ENCODE measurements at places on chromosomes 1 and 21.

DNA sequence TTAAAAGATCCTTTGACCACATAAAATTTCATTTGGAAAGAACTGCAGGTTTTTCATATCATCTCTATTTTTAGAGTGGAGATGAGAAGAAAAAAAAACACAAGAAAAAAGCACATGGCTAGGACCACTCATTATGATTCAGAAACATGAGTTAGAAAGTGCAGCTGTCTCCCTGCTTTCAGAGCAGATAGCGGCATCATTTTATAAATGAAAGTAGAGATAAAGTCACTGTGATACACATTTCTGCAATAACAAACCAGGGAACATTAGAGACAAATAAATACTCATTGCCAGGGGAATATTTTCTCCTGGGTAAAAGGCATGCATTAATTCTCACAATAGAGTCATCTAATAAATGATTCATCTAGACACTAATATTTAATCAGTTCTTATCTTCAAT is 87.5 kb upstream of the PLPPR4 start:
- DNase-seq: no peak

DNA sequence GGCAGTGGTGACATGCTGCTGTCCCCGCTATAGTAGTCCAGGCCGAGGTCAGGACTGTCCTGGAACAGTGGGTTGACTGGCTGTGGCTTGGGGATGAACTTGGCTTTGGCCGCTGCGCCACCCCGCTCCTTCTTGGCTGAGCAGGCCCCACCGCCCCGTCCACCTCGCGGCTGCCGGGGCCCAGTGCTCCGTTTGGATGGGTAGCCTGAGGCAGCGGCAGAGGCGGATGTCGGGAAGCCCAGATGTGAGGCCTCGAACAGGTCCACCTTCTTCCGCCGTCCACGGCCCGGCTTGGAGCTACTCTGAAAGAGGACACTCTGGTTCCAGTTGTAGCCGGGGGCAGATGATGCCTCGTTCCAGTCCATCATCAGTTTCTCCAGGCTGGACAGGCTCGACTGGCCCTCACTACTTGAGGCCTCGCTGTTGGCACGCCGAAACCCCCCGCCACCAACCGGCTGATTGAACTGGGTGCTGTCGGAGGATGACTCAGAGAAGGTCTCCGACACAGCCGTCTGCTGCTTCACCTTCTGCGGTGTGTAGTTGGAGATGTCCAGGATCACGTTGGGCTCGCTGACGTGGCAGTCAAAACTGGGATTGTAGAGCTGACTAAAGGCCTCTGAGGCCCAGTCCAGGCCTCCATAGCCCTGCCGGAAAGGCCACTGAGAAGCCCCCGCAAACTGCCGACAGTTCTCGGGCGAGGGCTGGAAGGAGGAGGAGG is 55.6 kb downstream of the AHDC1 start:
- no peak for DNase-seq

DNA sequence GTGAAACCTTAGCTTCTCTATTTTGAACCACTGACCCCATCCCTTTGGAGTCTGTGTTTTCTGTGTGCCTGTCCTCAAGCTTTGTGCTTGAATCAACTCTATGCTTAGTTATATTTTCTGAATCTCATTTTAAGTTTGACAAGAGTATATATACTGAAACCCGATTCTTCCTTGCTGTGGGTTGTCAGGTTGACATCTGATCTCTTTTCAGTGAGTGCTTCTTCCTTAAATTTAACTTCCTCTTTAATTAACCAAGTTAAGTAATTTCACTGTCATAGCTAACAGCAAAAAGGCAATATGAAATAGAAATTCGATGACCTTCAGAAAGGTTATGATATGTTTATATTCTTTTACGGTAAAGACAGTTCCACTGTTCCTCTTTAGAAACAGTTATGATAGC is 69.4 kb downstream of the C1orf21 start:
- DNase-seq: no peak

GRCh38 chr1:198387587-198387986 is 152.9 kb downstream of the ATP6V1G3 start:
- no peak for DNase-seq

- no peak for DNase-seq
Observed at GRCh38 chr1:84960371-84960770, 36.5 kb downstream of the MCOLN2 start.

DNA sequence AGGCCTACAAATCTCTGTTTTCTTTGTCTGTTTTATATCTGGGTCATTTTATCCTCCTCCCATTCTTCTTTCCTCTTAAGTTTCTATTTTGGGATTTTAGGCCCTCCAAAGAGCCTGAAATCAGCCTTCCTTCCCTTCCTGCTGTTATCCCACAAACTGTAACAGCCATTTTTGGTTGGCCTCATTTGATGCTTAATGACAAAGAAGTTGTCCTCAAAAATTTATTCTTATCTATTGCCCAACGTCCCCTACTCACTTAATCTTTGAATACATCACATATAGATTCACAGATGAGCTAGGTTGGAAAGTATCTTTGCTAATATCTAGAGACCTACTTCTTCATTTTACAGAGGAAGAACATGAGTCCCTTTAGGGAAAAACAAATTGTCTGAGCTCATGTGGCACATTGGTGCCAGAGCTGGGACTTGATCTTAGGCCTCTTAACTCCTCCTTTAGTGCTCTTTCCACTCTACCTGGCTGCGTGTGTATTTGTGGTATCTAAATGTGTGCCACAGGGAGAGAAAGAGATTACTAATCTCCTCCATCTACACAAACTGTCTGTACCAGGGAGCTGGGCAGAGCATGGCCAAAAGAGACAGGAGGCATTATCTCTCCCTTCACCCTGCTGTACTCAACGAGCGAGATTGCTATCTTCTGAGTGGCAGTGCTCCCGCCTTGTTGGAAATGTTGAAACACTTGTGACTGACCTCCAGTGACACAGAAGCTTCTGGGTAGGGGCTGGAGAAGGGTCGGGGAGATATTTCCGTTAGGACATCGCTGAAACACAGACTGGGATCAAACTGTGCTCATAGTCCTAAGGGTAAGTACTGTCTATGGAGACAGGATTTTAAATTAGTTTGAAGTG is 30.1 kb downstream of the RHEX start:
- DNase-seq: no peak

DNA sequence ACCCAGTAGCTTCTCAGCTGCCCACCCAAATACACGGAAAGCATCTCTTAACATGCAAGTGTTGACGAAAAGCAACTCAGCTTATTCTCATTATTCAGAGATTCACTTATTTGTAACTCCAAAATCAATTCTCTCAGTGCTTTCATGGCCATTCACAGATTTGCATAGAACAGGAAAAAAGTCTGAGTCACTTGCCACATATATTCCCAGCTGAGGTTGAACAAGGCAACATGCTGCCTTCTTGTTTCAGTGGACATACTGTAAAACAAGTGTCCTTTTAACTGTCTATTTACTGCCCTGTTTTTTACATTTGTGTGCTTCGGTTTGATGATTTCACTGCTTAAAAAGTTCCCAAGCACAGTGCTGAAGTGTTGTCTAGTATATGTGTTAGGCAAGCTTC is 273.0 kb downstream of the LTN1 start:
- no peak for DNase-seq

DNA sequence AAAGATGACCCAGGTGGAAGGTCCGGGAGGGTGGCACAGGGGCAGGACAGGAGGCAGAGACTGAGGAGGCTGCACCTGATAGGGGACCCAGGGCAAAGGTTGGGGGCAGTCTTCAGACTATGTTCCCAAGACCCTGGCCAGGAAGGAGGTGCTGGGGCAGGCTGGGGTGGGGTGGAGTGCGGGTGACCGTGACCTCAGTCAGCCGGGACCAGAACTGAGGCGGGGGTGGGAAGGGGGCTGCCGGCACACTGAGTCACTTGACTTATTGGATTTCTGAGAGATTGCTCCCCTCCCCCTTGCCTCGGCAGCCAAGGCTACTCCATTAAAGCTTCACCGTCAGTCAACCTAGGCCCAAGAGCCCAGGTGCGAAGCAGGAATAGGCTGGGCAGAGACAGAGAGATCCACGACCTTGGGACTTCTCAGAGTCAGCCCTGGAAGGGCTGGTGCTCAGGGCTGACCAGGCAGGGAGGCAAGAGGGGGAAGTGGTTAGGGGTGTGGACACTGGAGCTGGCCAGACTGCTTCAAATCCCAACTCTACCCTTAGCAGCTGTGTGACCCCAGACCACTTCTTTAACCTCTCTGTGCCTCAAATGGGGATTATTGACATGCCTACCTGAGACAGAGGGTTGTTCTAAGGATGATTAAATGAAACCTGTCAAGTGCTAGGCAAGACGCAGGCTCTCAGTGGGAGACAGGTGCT is 47.9 kb upstream of the LAPTM5 start:
- no peak for DNase-seq

GRCh38 chr1:36420836-36421317 is 23.2 kb upstream of the LSM10 start:
- peak; percentile 72 for DNase-seq

DNA sequence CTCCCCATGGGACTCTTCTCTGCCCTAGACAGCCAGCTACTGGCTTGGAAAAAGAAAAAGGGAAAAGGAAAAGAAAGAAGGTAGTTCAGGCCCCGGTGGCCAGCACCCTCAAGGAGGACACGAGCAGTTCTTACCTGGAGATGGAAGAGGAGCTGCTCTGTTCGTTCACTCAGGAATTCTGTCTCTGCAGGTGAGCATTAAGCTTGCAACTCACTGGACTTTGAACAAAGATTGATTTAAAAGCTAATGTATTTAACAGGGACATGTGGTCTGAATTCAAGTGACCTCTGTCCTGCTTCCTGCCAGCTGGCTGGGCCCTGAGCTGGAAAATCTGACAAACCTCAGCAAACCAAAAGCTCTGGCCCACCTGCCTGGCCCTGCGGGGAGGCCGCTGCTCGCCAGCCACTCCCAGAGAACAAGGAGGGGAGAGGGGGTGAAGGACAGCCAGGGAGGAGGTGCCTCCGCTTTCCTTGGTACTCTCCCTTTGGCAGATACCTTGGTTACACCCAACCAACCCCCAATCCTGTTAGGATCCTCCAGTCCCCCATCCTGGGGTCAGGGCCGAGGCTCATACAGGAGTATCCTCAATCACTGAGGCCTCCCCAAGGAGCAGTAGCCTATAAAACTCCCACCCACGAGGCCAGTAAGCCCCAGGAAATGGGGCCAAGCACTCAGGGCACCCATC is at the start of gene PDZK1:
PDZK1 (minus strand) TSS at position 186 of the 685 bp plus-strand sequence. CDS start 19,347 bp downstream, outside the sequence.
- DNase-seq: no peak

GRCh38 chr1:224348137-224348536 is 8.5 kb upstream of the CNIH4 start:
- DNase-seq: no peak

GRCh38 chr1:110123224-110123623 is 11.0 kb downstream of the UBL4B start:
- no peak for DNase-seq

- DNase-seq: no peak
Observed at GRCh38 chr21:35509001-35509704, 460.1 kb upstream of the RUNX1 start.

DNA sequence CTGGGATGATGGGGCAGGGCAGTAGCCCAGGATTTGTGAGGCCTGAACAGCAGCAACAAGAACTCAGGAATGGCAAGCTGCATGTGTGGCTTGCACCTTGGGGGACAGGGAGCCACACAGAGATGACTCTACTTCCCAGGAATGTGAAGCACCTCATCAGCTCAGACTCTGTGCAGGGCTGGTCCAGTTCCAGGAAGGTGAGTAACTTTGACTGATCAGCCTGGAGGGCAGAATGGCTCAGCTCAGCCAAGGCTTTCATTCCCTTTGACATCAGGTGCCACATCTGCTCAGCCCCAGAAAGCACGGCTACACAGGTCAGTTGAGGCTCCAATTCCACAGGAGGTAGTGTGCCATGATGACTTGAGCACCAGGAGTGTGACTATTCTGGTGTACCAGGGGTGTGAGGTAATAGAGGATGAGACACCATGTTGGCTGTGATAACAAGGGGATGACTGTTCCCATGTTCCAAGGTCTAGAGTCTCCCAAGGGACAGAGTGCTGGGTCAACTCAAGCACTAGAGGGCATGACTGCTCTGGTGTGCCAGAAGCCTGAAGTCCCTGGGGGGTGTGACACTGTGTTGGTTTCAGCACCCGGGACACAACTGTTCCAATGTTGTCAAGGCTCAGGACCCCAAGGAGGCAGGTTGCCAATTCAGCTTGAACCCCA is 625.8 kb upstream of the ADGRL2 start:
- no peak for DNase-seq

DNA sequence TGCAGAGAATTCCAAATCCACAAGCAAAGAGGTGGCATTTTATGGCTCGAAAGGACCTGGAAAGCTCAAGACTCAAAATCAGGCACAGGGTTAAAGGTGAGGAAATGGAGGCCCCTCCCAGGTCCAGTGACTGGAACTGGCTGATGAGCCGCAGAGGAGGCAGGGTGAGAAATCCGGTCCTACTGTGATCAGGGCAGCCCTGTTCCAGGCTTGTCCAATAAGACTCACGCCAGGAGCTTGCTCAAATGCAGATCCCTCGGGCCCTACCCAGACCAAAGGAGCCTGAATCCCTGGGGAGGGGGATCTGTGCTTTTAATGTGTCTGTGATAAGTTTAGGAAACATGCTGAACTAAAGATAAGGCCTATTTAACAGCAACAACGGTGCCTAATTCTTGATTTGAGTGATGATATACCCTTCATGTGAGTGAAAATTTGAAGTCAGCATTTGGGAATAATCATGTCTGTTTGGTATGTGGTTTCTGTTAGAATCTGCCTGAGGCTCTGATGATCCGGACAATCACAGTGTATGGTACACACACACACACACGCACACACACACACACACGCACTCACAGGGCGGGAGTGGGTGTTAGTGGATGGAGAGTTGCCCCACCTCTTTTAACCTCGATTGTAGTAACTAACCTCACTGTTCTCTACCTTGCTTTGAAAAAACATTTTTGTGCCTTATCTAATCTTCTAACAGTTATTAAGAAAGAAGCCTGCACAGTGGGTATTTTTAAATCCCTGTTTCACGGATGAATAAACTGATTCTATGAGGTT is 54.1 kb upstream of the LYST start:
- no peak for DNase-seq

GRCh38 chr1:21659099-21659923 is 9.8 kb downstream of the RAP1GAP start:
- peak; percentile 42 for DNase-seq

GRCh38 chr1:181151378-181152326 is 63.2 kb downstream of the IER5 start:
- DNase-seq: no peak

- no peak for DNase-seq
Observed at GRCh38 chr1:216456682-216457081, 33.4 kb upstream of the USH2A start.

- no peak for DNase-seq
Observed at GRCh38 chr21:45336870-45337269, 49.2 kb upstream of the POFUT2 start.

DNA sequence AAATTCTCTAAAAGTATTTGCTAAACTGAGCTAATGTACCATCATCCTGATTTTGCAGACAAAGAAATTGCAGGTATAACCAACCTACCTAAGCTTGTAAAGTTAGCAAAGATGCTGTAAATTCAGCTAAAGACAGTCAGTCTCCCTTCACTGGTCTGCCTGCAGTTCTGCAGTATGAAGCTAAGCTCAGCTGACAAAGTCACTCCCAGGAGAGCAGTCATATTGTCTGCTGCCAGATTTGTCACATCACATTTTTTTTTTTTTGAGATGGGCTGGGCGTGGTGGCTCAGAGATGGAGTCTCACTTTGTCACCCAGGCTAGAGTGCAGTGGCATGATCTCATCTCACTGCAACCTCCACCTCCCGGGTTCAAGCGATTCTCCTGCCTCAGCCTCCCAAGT is 8.9 kb upstream of the CMPK1 start:
- DNase-seq: no peak

- DNase-seq: no peak
Observed at GRCh38 chr1:222335586-222335985, 212.3 kb downstream of the HHIPL2 start.

Measured in activated CD8-positive, alpha-beta memory T cell treated with anti-CD3 and anti-CD28 coated beads for 4 hours (primary cell).